Thymus (tissue), 14 donors: ENCODE measurements at places on chromosomes 7 and 10.

- no peaks in the 10 kb centered on the region for H3K4me1 ChIP-seq
- no peaks in the 10 kb centered on the region for H3K36me3 ChIP-seq
- no peaks in the 10 kb centered on the region for H3K27me3 ChIP-seq
- H3K4me3 ChIP-seq: no peak overlapping the region
Observed at GRCh38 chr10:21975378-21975990, 28.0 kb downstream of the DNAJC1 start.

DNA sequence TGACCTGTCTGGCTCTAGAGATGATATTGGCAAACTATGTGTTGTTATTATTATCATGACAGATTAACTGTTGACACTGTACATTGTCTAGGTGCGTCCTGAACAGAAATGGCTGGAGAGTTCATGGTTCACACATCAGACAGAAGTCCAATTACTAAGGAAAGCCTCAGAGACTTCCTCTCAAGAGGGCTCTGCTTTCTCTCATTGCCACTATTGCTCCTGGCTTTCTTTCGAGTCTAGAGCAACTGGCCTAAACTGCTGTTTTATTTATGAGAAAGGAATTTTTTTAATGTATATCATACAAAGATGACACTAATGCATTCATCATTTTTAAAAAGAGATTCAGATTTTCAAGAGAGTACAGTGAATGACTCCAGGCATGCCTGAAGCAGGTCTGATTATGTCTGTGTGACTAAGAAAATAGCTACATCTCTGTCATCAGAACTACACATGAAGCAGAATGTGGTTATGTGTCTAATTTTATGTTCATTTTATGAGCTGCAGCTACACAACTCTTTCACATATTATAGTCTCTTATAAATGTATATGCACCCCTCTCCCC is 30.4 kb downstream of the NRCAM start:
- no peaks in the 10 kb centered on the region for H3K36me3 ChIP-seq
- DNase-seq: no peak
- no peak overlapping the region for H3K4me3 ChIP-seq
- no peak overlapping the region for H3K27ac ChIP-seq

DNA sequence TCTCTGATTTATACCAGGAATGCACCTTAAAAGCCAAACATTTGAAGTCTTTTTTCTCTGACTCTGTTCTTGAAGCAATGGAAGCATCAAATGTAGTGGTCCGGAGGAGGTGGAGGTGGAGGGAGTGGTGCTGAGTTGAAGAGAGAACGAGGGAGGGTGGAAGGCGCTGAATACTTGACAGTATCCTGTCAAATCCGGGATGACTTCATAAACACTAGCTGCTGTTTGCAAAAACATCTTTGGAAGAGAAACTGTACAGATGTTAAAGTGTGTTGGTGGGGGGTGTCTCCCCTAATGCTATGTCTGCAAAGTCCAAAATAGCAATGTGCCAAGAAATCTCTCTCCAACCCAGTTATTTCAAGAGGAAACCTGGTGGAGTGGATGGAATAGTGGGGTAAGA is 328.5 kb upstream of the AUTS2 start:
- no peaks in the 10 kb centered on the region for H3K36me3 ChIP-seq
- no peaks in the 10 kb centered on the region for H3K27me3 ChIP-seq
- no peak for DNase-seq
- no peaks in the 10 kb centered on the region for H3K4me1 ChIP-seq

DNA sequence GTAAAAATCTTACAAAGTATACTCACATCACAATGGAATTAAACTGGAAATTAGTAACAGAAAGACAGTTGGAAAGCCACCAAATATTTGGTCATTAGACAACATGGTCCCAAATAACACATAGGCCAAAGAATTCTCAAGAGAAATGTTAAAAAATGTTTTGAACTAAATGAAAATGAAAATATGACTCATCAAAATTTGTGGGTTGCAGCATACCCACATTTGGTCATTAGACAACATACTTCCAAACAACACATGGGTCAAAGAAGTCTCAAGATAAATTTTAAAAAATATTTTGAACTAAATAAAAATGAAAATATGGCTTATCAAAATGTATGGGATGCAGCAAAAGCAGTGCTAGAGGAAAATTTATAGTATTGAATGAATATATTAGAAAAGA is 130.6 kb downstream of the MARCHF5 start:
- H3K4me1 ChIP-seq: no peaks in the 10 kb centered on the region
- H3K27ac ChIP-seq: no peak overlapping the region
- H3K4me3 ChIP-seq: no peak overlapping the region
- H3K27me3 ChIP-seq: peaks cover 25% of the 10 kb centered on the region

- no peaks in the 10 kb centered on the region for H3K4me1 ChIP-seq
- no peaks in the 10 kb centered on the region for H3K27me3 ChIP-seq
- no peaks in the 10 kb centered on the region for H3K36me3 ChIP-seq
- no peak overlapping the region for H3K4me3 ChIP-seq
Observed at GRCh38 chr7:36036590-36036989, 116.5 kb upstream of the EEPD1 start.

DNA sequence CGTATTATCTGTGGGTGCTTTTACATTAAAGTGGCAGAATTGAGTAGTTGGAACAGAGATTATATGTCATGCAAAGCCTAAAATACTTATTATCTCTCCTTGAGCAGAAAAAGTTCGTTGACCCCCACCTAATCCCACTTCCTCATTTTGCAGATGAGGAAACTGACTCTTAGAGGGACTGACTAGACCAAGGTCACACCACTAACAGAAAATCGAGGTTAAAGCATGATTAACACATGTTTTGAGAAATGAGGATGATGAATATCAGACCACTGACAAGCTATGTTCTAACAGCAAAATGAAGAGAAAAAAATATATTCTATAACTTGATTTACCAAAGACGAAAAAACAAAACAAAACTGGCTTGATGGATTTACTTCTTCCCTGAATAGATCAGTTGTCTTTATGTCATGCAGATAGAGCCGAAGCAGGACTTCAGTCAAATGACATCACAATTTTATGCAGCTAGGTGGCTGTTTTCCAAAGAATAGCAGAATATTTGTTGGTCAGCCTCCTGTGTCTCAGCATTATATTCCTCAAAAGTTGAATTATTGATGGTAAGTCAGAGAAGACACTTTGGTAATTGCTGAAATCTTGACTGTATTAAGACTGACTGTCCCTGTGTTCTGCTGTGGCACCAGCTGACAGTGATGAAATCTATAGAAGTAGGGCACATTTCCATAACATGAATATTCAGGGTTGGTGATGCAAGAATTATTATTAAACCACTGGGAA is 24.2 kb upstream of the SMIM30 start:
- H3K4me1 ChIP-seq: no peaks in the 10 kb centered on the region
- H3K27me3 ChIP-seq: no peaks in the 10 kb centered on the region
- no peak for DNase-seq
- no peaks in the 10 kb centered on the region for H3K36me3 ChIP-seq
- H3K4me3 ChIP-seq: no peak overlapping the region
- H3K27ac ChIP-seq: no peak overlapping the region

DNA sequence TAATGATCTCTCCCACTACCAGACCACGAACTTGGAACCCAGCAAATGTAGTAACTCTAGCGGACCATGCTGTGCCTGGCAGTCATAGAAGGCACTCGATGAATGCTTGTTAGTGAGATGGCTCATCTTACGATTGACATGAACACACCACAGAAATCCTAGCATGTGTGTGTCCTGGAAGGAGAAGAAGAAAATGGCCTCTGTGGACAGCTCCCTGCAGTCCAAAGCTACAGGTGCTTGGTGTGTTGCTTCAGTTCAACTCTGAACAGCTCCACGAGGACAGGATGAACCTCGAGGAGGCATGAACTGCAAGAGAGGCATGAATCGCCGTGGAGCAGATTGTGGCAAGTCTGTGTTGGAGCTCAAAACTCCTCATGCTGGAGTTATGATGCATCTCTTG is 93.5 kb downstream of the KLF6 start:
- no peaks in the 10 kb centered on the region for H3K27me3 ChIP-seq
- DNase-seq: no peak

DNA sequence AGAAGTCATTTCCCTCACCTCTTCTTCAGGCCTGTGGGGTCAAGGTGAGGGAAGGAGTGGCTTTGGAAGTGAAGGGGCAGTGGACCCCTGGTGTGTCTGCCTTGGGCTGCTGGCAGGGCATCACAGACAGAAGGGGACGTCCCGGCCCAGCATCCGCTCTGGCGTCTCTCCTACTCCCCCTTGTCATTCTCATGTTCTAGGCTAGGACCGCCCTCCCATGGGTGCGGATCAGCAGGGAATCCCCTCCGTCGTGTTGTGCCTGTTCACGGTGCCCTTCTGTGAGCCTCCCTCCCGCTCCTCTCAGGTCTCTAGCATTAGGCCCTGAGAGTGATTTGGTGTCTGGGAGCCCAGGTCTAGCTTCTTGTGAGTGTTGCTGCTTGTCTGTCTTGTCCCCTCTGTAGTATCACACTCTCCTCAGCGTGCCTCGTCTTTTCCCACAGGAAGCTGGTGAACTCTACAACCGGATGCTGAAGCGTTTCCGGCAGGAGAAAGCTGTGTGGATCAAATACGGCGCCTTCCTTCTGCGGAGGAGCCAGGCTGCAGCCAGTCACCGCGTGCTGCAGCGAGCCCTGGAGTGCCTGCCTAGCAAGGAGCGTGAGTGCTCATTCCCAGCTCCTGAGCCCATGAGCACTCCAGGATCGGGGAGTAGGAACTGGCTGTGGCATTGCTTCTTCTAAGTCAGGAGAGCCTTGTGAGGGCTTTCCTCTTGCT is 8.5 kb downstream of the CALHM2 start:
- DNase-seq: no peak
- H3K4me1 ChIP-seq: no peaks in the 10 kb centered on the region
- peaks cover 83% of the 10 kb centered on the region for H3K36me3 ChIP-seq

DNA sequence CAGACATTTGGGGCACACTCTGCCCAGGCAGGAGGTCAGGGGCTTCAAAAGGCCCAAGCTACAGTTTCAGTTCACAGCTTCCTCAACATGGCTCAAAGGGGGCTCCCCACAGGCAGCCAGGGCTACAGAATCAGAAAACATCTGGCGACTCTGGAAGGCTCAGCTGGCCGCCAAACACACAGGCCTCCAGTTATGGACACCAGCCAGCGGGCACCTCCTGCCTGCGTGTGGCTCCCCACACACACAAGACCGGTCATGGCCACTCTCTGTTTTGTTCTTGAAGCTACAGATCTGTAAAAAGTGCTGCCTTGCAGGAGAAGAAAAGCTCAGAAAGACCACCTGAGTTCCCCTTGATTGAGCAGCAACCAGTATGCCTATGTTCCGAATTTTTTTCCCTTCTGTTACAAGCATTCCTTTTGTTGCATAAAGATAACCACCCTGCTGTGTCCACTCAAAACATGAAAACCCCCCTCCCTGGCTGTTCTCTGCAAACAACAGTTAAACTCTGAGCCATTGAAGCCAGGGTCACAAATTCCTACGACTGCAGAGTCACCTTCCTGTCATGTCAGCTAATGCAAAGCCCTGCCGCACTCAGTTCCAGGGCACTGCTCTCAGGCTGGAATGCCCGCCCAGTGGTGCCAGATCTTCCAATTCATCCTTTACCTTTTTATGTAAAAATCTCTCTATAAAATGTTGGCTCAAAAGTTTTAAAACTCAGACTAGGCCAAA is 33.6 kb downstream of the VSTM4 start:
- H3K4me3 ChIP-seq: no peak overlapping the region
- H3K27ac ChIP-seq: no peak overlapping the region
- no peaks in the 10 kb centered on the region for H3K27me3 ChIP-seq
- H3K4me1 ChIP-seq: no peaks in the 10 kb centered on the region

GRCh38 chr10:28087661-28088351 is 88.9 kb upstream of the ODAD2 start:
- H3K4me1 ChIP-seq: no peaks in the 10 kb centered on the region
- H3K27me3 ChIP-seq: no peaks in the 10 kb centered on the region
- no peak for DNase-seq
- no peaks in the 10 kb centered on the region for H3K36me3 ChIP-seq
- H3K27ac ChIP-seq: no peak overlapping the region
- H3K4me3 ChIP-seq: no peak overlapping the region

DNA sequence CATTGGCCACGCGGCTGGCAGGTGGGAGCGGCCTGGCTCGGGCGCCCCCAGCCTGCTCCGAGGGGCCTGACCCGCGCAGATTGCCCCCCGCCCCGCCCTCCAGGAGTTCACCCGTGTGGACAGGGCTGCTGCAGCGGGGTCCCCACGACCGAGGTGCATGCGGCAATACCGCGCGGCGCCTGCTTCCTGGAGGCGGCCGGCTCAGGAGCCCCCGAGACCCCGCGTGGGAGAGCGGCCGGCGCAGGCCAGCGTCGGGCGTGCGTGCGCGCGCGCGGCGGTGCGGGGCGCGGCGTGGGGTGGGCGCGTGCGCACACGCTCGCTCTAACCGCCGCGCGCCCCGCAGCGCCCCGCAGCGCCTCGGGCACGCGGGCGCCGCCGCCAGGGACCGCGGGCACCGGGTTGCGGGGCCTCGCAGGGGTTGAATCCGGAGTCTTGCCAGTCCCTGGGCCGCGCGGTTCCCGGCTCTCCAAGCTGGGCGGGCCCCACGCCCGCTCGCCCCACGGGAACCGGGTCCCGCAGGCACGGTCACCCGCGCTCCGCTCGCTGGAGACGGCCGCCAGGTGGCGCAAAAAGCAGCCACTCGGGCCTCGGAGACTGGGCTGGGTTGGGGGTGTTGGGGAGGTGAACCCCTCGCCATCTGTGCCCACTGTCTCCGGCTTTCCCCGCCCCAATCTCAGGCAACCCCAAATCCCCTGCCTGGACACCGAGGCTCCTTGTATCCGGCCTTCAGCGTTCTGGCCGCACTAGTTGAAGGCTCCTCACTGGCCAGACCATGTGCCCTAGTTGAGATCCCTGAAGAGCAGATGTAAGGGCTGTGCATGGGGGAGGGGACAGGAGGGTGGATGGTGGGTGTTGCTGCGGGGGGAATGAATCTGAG is 1.3 kb upstream of the ACHE start:
- H3K4me3 ChIP-seq: peak overlapping the region; percentile 39
- H3K27me3 ChIP-seq: peaks cover 76% of the 10 kb centered on the region
- DNase-seq: no peak
- H3K27ac ChIP-seq: peak overlapping the region; percentile 26
- peaks cover 6% of the 10 kb centered on the region for H3K4me1 ChIP-seq

DNA sequence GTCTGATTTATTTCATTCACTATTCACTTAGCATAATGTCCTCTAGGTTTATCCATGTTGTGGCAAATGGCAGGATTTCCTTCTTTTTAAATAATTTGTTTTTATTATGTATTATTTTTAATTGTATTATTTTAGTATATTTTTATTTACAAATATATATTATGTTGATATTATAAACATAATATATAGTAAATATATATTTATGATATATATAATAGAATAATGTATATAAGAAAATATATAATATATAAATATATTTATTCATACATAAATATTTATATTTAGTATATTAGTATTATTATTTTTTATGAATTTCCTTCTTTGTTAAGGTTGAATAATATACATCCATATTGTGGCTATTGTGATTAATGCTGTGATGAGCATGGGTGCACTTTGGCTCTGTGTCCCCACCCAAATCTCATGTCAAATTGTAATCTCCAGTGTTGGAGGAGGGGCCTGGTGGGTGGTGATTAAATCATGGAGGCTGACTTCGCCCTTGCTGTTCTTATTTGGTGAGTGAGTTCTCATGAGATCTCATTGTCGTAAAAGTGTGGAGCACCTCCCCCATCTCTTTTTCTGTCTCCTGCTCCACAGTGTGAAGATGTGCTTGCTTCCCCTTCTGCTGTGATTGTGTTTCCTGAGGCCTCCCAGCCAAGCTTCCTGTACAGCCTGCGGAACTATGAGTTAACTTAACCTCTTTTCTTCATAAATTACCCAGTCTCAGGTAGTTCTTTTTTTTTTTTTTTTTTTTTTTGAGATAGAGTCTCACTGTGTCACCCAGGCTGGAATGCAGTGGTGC is 52.3 kb upstream of the CYP2C18 start:
- H3K27ac ChIP-seq: no peak overlapping the region
- peak; percentile 5 for DNase-seq
- no peaks in the 10 kb centered on the region for H3K27me3 ChIP-seq
- no peaks in the 10 kb centered on the region for H3K36me3 ChIP-seq
- no peak overlapping the region for H3K4me3 ChIP-seq
- H3K4me1 ChIP-seq: no peaks in the 10 kb centered on the region
